ENCODE measurements at places on chromosomes 16 and 17. TPM values are rescaled to one million over a fixed set of nuclear protein-coding genes. Genes with fewer than 3 reads are reported as not detected.

SLC6A2 gene
- not detected for total RNA-seq

ST6GALNAC2 gene
- 2.1 TPM for total RNA-seq

CSH2 gene
- total RNA-seq: not detected

KIF19 gene
- total RNA-seq: 2.0 TPM

ATAD5 gene
- 4.1 TPM for total RNA-seq

CDRT15 gene
- not detected for total RNA-seq

PRR11 gene
- total RNA-seq: 3.3 TPM

AIPL1 gene
- not detected for total RNA-seq

SALL1 gene
- total RNA-seq: not detected

ENPP7 gene
- 0.15 TPM for total RNA-seq

DNA sequence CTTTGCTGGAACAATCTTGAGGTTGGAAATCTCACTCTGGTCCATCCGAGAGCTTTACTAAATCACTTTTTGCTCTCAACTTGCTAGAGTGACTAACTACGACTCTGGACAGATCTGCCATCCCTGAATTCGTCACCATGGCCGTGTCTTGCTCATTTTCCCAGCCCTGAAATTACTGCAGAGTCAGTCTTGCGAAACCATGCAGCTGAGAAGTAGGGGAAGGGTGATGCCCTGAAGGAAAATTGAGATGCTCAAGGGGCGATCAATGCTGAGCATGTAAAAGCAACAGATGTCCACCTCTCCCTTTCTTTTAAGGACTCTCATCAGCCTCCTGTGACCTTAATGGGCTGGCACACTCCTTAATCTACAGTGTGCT is 18.8 kb downstream of the PCTP start:
- no peak for DNase-seq

GRCh38 chr16:50941681-50942080 is 199.8 kb downstream of the CYLD start:
- no peak for DNase-seq

- no peak for DNase-seq
Observed at GRCh38 chr17:2398182-2398581, 2.7 kb downstream of the MNT start.

- DNase-seq: peak; percentile 13
Observed at GRCh38 chr16:74700116-74700437, 585 bp downstream of the MLKL start.

GRCh38 chr17:14089179-14089578 is 19.9 kb downstream of the COX10 start:
- no peak for DNase-seq

- DNase-seq: no peak
Observed at GRCh38 chr16:69465881-69466280, 41.5 kb downstream of the CYB5B start.

GRCh38 chr17:39225959-39226683 is 376 bp upstream of the STAC2 start:
- no peak for DNase-seq

DNA sequence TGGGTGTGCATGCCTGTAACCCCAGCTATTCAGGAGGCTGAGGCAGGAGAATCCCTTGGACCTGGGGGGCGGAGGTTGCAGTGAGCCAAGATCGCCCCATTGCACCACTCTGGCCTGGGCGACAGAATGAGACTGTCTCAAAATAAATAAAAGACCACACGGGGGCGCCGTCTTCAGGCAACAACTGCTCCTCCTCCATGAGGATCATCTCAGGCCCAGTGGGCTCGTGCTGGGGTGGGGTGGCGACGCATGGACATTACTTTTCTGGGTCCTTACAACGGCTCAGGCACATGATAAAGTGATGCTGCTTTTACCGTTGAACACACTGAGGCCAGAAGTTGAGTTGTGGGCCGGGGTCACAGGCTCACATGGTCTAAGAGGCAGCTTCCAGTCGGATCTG is 56.2 kb downstream of the PRMT7 start:
- no peak for DNase-seq

GRCh38 chr16:57331355-57331754 is 27.2 kb upstream of the CCL22 start:
- DNase-seq: no peak

GRCh38 chr17:48037036-48037837 is at the start of gene COPZ2:
Gene COPZ2 (minus strand): TSS chr17:48037797. CDS start chr17:48037777, 20 bp downstream.
- peak; percentile 65 for DNase-seq

DNA sequence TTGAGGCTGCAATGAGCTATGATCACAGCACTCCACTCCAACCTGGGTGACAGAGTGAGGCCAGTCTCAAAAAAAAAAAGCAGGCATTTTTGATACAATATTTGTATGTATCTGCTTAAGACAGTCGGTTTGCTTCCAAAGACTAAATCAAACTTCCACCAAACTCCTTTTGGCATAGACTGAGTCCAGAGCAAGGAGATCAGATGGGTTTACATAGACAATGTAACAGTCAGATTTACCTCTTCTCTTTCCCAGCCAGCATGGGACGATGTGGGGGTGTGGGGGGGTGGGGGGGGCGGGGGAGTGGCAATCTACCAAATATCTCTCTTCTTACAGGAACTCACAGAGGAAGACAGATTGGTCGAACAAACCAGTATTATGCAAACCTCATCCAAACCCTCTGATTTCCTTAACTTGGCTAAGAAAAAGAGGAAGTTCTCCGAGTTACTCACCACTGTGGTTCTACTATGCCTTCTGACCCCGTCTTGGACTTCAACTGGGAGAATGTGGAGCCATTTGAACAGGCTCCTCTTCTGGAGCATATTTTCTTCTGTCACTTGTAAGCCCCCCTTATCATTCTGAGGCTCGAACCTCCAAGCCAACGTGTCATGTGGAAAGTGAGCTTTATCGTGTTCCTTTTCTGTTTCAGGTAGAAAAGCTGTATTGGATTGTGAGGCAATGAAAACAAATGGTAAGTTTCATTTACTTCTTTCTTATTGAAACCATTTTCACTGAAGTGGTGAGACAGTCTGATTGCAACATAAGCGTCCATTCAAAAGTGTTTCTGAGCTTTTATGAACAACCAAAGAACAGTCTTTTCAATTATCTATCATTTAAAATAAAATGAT is at the start of gene MILR1:
Gene MILR1, plus strand, starts transcription at position 451 of the 848 bp plus-strand sequence. Its CDS starts 54 bp downstream, at position 505.
- DNase-seq: no peak

DNA sequence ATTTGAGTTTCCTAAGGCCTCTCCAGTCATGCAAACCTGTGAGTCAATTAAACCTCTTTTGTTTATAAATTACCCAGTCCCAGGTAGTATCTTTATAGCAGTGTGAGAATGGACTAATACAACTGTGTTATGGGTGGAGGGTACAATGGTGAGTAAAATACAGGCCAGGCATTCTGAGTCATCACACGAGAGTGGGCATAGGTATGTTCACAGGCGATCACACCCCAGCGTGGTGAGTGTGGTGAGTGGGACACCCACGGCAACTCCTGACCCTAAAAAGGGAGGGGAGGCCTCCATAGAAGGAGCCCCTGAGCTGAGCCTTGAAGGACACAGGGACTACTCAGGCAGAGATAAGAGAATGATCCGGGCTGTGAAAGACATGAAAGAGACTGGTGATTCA is 22.6 kb upstream of the MAPT start:
- no peak for DNase-seq

GRCh38 chr17:35748341-35748841 is 4.6 kb downstream of the GAS2L2 start:
- DNase-seq: no peak

DNA sequence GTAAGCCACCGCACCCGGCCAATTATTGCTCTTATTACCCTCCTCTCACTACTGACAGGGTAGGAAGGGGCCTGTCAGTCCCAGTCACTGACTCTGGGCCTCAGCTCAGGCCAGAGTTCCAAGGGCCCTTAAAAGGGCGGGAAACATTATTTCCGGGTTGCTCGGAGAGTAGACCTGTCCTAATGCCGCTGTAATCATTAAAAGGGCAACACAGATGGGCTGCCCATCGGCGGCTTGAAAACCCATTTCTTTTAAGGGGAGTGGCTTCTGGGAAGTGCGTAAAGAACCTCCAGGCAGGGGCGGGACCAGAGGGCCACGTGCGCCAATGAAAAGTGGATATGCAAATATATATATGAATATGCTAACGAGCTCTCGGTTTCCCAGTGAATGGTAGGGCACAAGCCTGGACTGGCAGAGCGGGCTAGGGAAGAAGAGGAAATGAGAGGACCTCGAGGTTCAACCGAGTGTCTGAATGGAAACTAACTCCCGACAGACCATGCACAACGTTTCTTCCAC is 26.6 kb downstream of the PIPOX start:
- no peak for DNase-seq

DNA sequence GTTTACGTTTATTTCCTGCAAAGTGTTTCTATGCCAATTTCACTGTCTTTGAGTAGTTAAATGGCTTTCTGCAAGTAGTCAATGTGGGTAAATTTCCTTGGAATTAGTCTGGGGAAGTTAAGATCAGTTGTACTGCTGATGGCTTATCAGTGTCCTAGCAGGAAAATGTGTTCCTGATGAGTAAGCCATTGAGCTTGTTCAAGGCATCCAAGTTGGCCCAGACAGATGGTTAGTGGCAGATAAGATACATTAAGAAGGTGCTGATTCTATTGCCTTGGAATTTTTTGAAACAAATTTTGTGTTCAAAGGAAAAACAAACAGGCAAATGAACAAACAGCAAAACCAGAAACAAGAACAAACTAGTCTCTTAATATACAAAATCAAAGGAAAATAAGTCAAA is 258.4 kb downstream of the MAP2K6 start:
- no peak for DNase-seq

- DNase-seq: no peak
Observed at GRCh38 chr16:66001432-66001831, 365.1 kb upstream of the CDH5 start.

- DNase-seq: no peak
Observed at GRCh38 chr17:56985371-56986162, 7.6 kb downstream of the SCPEP1 start.

GRCh38 chr17:64327201-64327930 is 63.3 kb downstream of the PECAM1 start:
- no peak for DNase-seq

DNA sequence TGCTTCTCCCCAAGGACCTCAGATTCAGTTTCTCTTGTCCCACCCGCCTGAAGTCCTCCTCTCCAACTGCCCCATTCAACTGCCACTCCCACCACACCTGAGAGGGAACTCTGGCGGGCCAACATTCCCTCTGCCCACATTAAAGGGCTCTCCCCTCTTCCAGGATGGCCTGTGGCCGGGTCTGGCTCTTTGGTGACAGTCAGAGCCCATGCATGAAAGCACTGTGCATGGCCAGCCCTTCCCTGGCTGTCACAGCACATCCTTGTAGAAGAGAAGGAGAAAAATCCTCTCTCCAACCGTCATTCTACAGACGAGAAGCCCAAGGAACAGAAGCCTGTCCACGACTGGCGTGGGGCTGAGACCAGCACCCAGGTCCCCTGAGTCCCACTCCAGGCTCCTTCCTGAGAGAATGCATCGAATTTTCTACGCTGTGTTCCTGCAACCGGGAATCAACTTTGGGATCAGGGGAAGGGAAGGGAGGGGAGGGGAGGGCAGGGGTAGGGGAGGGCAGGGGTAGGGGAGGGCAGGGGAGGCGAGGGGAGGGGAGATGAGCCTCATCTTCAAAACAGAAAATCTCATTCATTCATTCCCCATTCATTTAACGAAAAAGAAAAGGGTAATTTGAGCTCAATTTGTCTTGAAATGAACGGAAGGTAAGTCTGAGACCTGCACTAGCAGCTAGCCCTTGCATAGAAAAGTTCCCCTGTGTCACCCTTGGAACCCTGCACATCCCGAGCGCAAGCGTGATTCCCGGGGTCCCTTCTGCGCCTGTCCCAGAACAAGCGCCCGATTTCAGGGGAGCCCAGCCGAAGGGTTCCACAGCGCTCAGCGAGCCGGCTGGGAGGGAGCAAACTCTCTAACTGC is at the start of gene ABCC12:
Gene ABCC12, minus strand, starts transcription at position 68 of the 864 bp plus-strand sequence. CDS start 9,569 bp downstream, outside the sequence.
- DNase-seq: no peak

GRCh38 chr17:34758316-34758715 is 178.9 kb downstream of the TMEM132E start:
- no peak for DNase-seq

DNA sequence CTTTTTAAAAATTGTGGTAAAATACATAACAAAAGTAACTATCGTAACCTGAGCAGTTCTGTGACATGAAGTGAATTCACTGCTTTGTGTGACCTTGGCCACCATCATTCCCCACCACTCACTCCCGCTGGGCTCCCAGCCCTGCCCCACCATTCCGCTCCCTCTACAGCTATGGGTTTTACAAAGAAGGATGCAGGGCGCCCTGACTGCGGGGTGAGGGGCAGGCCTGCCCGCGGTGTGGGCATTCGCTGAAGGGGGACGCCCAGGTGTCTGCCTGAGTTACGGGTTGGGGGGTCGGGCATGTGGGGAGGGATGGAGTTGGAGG is at the start of gene CEMP1:
Gene CEMP1, minus strand, starts transcription at position 38 of the 325 bp plus-strand sequence. CDS start 335 bp downstream, outside the sequence.
- DNase-seq: no peak
